Naive thymus-derived CD8-positive, alpha-beta T cell (primary cell): ENCODE measurements at places on chromosomes 4 and X. TPM values are rescaled to one million over a fixed set of nuclear protein-coding genes. Genes with fewer than 3 reads are reported as not detected.

The PRSS48 gene
- not detected for polyA plus RNA-seq

The RASSF6 gene
- not detected for polyA plus RNA-seq

The IGSF1 gene
- not detected for polyA plus RNA-seq

The RS1 gene
- polyA plus RNA-seq: not detected

The PPP1R3F gene
- 6.7 TPM for polyA plus RNA-seq

The WDR44 gene
- 8.6 TPM for polyA plus RNA-seq

The NAA11 gene
- polyA plus RNA-seq: not detected

The SPRY1 gene
- polyA plus RNA-seq: 6.9 TPM

The FGB gene
- not detected for polyA plus RNA-seq

GRCh38 chrX:153882086-153882498 lies 3.9 kb downstream of the L1CAM start:
- no peak overlapping the region for H3K27ac ChIP-seq
- no peaks in the 10 kb centered on the region for H3K36me3 ChIP-seq
- H3K27me3 ChIP-seq: peaks cover 28% of the 10 kb centered on the region
- no peak overlapping the region for H3K4me3 ChIP-seq
- peaks cover 8% of the 10 kb centered on the region for H3K4me1 ChIP-seq

DNA sequence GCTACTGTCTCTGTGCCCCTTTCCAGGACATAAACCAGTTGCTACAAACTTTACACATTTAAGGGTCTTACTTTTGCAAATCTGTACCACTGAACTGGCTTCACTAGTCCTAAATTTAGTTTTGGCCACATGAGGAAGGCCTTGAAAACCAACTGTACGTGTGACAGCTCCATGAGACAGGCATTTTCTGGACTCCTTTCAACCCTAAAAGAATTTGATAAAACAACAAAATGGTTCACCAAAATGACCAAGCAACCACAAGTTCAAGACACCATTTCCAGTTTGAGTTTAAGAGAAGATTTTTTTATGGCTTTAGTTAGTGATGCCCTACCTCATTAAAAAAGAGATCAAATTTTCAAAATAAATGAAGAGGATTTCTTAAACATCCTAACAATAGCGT lies 246.4 kb downstream of the ZNF674 start:
- H3K4me1 ChIP-seq: no peaks in the 10 kb centered on the region
- H3K36me3 ChIP-seq: no peaks in the 10 kb centered on the region
- no peak for DNase-seq
- no peak overlapping the region for H3K4me3 ChIP-seq
- H3K27ac ChIP-seq: no peak overlapping the region
- peaks cover 2% of the 10 kb centered on the region for H3K27me3 ChIP-seq

GRCh38 chrX:39614680-39614998 lies 483.1 kb downstream of the BCOR start:
- peak overlapping the region; percentile 79 for H3K4me3 ChIP-seq
- H3K36me3 ChIP-seq: no peaks in the 10 kb centered on the region

DNA sequence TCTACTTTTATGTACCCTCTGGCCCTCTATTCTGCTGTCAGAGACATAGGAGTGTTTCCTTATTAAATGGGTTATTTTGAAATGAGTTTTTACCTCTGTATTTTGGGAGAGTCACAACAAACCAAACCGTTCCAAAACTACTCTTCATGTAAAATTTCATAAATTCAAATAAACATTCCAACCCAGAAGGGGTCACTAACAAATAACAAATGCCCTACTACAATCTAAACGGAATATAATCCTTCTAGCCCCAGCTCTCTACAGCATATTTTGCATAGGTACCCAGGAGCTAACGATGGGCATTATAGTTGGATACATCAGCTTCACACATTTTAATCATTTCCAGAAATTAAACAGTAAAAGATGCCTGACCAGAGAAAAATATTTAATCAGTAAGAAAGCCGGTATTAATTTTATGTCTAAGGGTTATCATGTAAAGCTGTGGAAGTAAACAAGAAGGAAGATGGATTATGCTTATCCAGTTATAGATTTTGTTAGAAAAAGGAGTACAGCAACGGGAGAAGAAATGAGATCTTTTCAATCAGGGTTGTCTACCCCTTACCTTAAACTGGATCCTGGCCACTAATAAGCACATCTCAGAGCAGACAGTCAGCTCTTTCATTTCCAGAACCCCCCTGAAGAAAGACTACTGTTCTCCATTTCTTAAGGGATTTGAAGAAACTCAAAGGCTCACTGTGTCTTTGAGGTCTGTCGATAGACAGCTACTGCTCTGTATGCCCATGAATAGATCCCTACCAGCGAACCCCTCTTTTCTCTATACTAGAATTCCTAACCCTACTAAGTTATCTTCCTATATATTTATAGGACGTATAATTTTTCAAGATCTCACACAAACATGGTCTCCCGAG lies 1.2 kb downstream of the UGDH start:
- no peak for DNase-seq
- no peaks in the 10 kb centered on the region for H3K27me3 ChIP-seq
- H3K27ac ChIP-seq: peak overlapping the region; percentile 91
- H3K4me3 ChIP-seq: peak overlapping the region; percentile 99
- peaks cover 30% of the 10 kb centered on the region for H3K4me1 ChIP-seq

DNA sequence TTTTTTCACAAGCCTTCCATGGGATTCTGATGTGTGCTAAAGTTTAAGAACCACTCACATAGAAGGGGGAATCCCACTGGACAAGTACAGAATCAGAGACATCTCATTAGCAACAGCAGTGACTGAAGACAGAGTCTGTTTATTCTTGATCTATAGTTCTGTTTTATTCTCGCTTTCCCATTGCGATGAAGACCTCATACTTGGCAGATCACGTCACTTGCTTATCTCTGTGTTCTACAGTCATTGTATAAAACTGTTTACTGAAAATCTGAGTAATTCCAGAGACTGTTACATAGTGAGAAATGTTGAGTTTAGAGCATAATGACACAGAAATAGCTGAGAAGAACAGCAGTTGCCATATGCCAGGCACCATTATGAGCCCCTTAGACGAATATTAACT lies 185.5 kb downstream of the PTTG2 start:
- H3K27ac ChIP-seq: no peak overlapping the region
- no peak overlapping the region for H3K4me3 ChIP-seq
- no peak for DNase-seq
- no peaks in the 10 kb centered on the region for H3K27me3 ChIP-seq

- peaks cover 54% of the 10 kb centered on the region for H3K4me1 ChIP-seq
- no peak for DNase-seq
- no peak overlapping the region for H3K27ac ChIP-seq
- peaks cover 6% of the 10 kb centered on the region for H3K27me3 ChIP-seq
- no peak overlapping the region for H3K4me3 ChIP-seq
These were observed 73.9 kb upstream of the HGFAC start for GRCh38 chr4:3367866-3368265.

DNA sequence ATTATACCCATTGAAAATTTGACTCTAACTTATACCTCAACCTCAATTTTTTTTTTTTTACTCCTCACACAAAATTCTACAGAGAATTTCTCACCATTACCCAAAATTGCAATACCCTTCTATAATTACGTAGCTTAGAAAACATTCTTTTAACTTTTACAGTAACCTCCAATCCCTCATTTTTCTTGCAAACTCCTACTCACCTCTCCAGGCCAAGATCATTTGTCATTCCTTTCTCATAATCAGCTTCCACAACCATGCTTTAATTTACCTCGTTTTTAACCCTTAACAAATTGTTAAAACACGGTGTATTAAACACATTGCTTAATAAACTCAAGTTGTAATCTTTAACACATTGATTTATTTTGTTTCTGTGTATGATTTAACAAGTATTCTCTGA lies 289.7 kb upstream of the TRAM1L1 start:
- peaks cover 2% of the 10 kb centered on the region for H3K27me3 ChIP-seq
- no peaks in the 10 kb centered on the region for H3K4me1 ChIP-seq
- no peak overlapping the region for H3K27ac ChIP-seq
- no peak for DNase-seq
- no peaks in the 10 kb centered on the region for H3K36me3 ChIP-seq

- no peak overlapping the region for H3K4me3 ChIP-seq
- H3K27me3 ChIP-seq: no peaks in the 10 kb centered on the region
- H3K4me1 ChIP-seq: no peaks in the 10 kb centered on the region
- no peaks in the 10 kb centered on the region for H3K36me3 ChIP-seq
- DNase-seq: no peak
These were observed 817 bp upstream of the WDR19 start for GRCh38 chr4:39181520-39181904.

DNA sequence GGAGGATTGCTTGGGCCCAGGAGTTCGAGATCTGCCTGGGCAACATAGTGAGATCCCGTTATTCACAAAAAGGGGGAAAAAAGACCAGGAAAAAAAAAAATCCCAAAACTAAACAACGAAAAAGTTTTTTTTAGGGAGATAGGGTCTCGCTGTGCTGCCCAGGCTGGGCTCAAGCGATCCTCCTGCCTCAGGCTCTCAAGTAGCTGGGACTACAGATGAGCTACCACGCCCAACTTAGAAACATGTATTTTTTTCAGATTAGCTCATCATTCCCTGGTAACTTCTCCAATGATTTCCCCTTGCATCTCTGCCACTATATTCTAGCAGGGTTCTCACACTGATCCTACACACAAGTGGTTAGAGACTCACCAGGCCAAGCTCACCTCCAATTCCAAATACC lies 24.4 kb upstream of the IRAK1 start:
- no peak for DNase-seq
- peak overlapping the region; percentile 85 for H3K27ac ChIP-seq
- no peak overlapping the region for H3K4me3 ChIP-seq
- no peaks in the 10 kb centered on the region for H3K27me3 ChIP-seq
- H3K4me1 ChIP-seq: peaks cover 52% of the 10 kb centered on the region

- H3K4me1 ChIP-seq: peaks cover 57% of the 10 kb centered on the region
- no peak for DNase-seq
- no peak overlapping the region for H3K27ac ChIP-seq
- no peaks in the 10 kb centered on the region for H3K27me3 ChIP-seq
These were observed 295.4 kb upstream of the KLF3 start for GRCh38 chr4:38368613-38369012.

GRCh38 chr4:6658597-6659075 lies 18.2 kb downstream of the MRFAP1 start:
- H3K27ac ChIP-seq: no peak overlapping the region
- no peaks in the 10 kb centered on the region for H3K36me3 ChIP-seq
- DNase-seq: peak; percentile 61
- H3K27me3 ChIP-seq: no peaks in the 10 kb centered on the region
- peaks cover 1% of the 10 kb centered on the region for H3K4me1 ChIP-seq

GRCh38 chrX:95875661-95876060 lies 809.0 kb upstream of the DIAPH2 start:
- no peaks in the 10 kb centered on the region for H3K36me3 ChIP-seq
- H3K4me1 ChIP-seq: no peaks in the 10 kb centered on the region
- no peak overlapping the region for H3K4me3 ChIP-seq
- no peak for DNase-seq
- H3K27ac ChIP-seq: no peak overlapping the region
- no peaks in the 10 kb centered on the region for H3K27me3 ChIP-seq

DNA sequence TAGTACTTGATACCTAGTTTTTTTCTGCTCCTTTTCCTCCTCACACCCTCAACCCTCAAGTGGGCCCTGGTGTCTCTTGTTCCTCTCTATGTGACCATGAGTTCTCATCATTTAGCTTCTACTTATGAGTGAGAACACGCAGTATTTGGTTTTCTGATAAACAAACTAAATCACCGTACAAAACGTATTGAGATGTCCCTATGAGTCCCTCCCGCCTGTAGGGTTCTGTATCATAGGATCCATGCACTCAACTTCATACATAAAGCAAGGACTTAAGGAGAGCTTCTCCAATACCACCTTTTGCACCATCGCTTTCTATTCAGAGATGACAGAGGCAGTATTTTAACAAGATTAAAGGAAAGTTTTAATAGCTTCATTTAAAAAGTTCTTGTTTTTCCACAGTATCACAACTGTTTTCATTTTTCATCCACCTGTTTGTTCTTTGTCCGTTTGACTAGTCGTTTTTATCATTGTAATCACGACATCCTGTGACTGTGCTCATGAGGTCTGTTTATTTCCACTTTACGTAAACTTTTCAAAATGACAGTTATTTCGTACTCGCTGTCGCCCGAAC lies 457 bp upstream of the RAB9A start:
- H3K27ac ChIP-seq: peak overlapping the region; percentile 95
- H3K4me3 ChIP-seq: peak overlapping the region; percentile 91

- H3K27ac ChIP-seq: no peak overlapping the region
- H3K4me1 ChIP-seq: peaks cover 14% of the 10 kb centered on the region
- no peak overlapping the region for H3K4me3 ChIP-seq
These were observed 131.4 kb downstream of the PTTG2 start for GRCh38 chr4:38091636-38092035.

GRCh38 chr4:8102076-8102355 lies 56.6 kb downstream of the ABLIM2 start:
- no peak for DNase-seq
- no peaks in the 10 kb centered on the region for H3K4me1 ChIP-seq
- peaks cover 10% of the 10 kb centered on the region for H3K27me3 ChIP-seq

DNA sequence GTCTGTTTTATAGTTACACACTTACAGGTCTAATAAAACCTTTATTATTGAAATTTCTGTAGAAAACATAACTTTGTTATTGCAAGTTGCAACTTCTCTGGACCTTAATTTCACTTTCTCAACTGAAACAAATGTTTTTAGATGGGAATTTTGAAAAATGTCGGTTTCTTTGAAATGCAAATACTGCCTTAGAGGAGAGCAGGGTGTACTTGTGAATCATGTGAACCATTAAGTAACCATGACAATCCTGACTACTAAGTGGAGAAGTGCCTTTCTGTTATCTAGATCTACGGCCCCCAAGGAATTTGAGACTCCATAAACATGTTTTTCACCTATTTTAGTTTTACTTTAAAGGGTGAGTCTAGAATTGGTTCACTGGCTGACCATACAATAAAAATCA lies 8.5 kb upstream of the ARMCX2 start:
- no peak overlapping the region for H3K27ac ChIP-seq
- H3K27me3 ChIP-seq: no peaks in the 10 kb centered on the region
- H3K4me3 ChIP-seq: no peak overlapping the region
- no peak for DNase-seq
- H3K36me3 ChIP-seq: no peaks in the 10 kb centered on the region
- peaks cover 2% of the 10 kb centered on the region for H3K4me1 ChIP-seq

DNA sequence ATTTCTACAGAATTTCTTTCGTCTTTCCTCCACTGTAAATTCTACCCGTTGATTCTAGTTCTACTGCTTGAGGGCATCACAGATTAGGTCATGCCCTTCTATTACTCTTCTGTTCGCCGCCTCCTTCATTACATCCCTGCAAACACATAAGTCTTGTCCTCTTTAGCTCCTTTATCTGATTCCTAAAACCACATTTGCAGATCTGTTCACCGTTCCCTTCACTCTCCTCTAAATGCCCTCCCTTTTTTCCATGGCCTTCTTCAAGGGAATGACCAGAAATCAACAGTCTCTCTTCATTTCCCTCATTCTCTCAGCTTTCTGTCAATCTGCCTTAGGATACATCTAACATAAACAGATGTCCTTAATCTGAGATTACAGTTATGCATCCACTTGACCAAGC lies 43.1 kb downstream of the BTC start:
- no peak overlapping the region for H3K4me3 ChIP-seq
- no peak for DNase-seq
- H3K4me1 ChIP-seq: no peaks in the 10 kb centered on the region
- no peak overlapping the region for H3K27ac ChIP-seq
- no peaks in the 10 kb centered on the region for H3K27me3 ChIP-seq

GRCh38 chrX:39477031-39477761 lies 620.6 kb downstream of the BCOR start:
- H3K27ac ChIP-seq: no peak overlapping the region
- peaks cover 14% of the 10 kb centered on the region for H3K4me1 ChIP-seq
- no peak overlapping the region for H3K4me3 ChIP-seq
- DNase-seq: no peak

GRCh38 chrX:80513625-80514024 lies 93.4 kb downstream of the TENT5D start:
- no peak overlapping the region for H3K4me3 ChIP-seq
- DNase-seq: no peak
- peaks cover 2% of the 10 kb centered on the region for H3K4me1 ChIP-seq
